ENCODE measurements at places on chromosomes 4 and X.

- DNase-seq: no peak
These were observed 457.1 kb downstream of the MID1IP1 start for GRCh38 chrX:39258331-39258730.

GRCh38 chr4:124427095-124427767 is 285.3 kb downstream of the ANKRD50 start:
- no peak for DNase-seq

- DNase-seq: no peak
These were observed at the start of the genes APOO and CXorf58 for GRCh38 chrX:23907498-23908218. TSS of gene APOO (minus strand) at chrX:23907938. CDS start at chrX:23907702, 236 bp downstream. TSS of gene CXorf58 (plus strand) at chrX:23908006. CDS start at chrX:23910303, 2,297 bp downstream.

DNA sequence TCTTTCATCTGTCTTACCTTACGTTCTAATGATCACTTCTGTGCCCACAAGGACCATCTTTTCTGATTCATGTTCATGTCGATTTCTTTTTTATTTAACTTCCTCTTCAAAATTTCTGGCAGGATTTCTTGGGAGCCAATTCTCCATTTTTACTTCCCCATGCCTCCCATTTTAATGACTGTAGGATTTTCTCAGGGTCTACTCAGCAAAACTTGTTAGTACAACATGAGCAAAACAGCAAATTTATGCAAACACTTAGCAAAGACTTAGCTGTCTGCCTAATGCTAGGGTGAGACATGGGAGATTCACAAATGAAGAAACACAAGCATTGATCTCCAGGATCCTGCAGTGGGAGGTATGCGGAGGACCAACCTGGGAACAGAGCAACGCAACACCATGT is 5.5 kb downstream of the CD38 start:
- no peak for DNase-seq

GRCh38 chr4:176734461-176734860 is 58.3 kb downstream of the VEGFC start:
- DNase-seq: no peak
